NCI-H2171 treated with DMSO at 0.1 percent for 48 hours (cell line): ENCODE measurements at places on chromosomes 16 and 17.

- DNase-seq: peak; percentile 54
These were observed at the start of gene SOX15 for GRCh38 chr17:7589891-7590691. TSS of gene SOX15 (minus strand) at chr17:7590094. CDS start at chr17:7589676, 418 bp downstream.

- DNase-seq: no peak
These were observed 48.9 kb upstream of the TMEM97 start for GRCh38 chr17:28270055-28270454.

- DNase-seq: peak; percentile 91
These were observed 133.0 kb upstream of the GSE1 start for GRCh38 chr16:85479972-85480726.

DNA sequence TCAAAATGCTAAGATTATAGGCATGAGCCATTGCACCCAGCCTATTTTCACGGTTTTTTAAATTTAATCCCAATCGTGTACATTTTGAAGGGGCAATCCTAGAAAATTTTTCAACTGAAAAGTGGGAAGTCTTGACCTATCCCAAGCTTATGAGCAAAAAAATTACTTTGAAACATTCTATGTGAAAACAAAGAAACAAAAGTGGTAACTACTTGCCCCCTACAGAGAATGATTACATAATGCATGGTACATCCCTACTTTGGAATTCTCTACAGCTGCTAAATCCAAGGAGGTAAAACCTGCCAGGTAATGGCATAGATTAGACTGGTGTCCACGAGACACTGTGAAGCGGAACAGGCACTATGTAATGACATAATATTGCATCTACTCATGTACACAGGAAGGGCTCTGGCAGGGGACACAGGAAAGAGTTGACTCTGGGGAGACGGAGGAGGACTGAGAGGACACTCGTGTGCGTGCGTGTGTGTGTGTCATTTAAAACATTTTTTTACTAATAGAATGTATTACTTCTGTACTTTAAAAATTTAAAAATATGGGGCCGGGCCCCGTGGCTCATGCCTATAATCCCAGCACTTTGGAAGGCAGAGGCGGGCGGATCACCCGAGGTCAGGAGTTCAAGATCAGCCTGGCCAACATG, 15.7 kb downstream of the ASGR2 start:
- no peak for DNase-seq

GRCh38 chr17:18974407-18975149, 22.6 kb downstream of the SLC5A10 start:
- DNase-seq: no peak

DNA sequence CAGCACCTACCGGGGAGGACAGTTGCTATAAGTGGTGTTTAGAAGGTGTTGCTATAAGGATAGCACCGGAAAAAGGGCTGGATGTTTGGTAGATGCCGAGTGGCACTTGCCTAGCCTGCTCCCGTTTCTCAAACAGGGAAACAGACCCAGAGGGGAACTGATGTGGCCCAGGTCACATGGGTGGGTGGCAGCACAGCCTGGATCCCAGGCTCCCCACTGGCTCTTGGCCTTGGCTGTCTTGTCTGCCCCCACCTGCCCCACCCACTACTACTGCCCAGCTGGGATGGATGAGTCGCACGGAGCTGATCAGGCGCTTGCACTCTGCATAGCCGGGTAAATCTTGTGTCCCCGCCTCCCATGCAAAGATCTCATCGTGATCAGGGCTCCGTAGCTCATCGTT, 7.2 kb downstream of the SMTNL2 start:
- DNase-seq: no peak

GRCh38 chr17:4142107-4142900, 526 bp downstream of the ZZEF1 start:
- DNase-seq: no peak

GRCh38 chr17:76407509-76407908, 23.1 kb downstream of the SPHK1 start:
- DNase-seq: no peak

DNA sequence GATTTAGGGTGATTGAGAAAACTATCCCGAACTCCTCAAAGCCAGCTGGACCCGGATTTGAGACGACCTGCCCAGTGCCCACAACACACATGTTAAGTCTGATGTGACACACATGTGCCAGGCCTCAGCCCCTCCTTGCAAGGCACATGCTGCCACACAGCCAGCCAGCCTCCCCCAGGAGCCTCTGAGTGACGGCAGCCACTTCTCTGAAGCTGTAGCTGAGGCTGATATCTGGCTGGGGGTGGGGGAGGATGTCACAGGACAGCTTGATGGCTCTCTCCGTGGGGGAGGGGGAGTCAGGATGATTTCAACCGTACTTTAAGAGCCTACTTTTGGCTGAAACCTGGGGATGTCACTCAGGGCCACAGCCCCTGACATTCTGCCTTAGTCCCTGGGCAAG, 40.9 kb downstream of the SRCIN1 start:
- DNase-seq: peak; percentile 46

GRCh38 chr16:22388101-22388644, 13.8 kb upstream of the CDR2 start:
- no peak for DNase-seq

- DNase-seq: no peak
These were observed 1.1 kb downstream of the KRTAP9-9 start for GRCh38 chr17:41256291-41256685.

GRCh38 chr16:29230671-29231096, 175.8 kb downstream of the NPIPB11 start:
- no peak for DNase-seq

DNA sequence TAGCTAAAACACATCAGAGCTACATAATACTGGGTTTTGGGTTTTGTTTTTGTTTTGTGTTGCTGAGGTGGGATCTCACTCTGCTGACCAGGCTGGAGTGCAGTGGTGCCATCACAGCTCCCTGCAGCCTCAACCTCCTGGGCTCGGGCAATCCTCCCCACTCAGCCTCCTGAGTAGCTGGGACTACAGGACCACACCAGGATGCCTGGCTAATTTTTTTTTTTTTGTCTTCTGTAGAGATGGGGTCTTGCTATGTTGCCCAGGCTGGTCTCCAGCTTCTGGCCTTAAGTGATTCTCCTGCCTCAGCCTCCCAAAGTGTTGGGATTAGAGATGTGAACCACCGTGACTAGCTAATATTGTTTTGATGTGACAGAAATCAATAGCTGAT, 6.2 kb downstream of the MEAK7 start:
- no peak for DNase-seq

DNA sequence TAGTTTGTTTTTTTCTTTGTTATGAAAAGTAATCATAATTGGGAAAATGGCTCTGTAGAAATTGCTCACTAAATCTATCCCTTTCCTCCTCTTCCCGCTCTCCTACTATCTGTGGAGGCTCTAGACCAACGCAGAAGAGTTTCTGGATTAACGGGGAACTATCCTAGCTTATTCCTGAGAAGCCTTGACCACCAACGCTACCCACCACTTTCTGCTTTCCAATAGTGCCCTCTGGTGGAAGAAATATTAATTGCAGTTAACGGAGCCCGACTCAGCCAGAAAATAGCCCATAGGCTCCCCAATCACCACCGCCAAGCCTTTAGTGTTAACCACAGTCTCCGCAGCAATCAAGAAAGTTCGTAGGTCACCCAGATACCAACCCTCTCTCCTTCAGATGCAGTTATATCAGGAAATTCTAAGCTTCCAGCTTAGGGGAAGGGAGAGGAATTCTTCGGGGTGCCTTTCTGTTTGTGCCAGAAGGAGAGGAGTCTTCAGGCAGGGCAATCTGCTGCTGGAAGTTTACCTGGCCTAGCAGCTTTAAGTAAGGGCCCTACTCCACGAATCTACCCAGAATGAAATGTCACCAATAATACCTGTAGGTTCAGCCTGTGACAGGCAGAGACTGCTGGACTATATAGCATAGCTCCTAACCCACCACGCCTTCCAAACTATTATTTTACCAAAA, 23.0 kb upstream of the NSRP1 start:
- peak; percentile 57 for DNase-seq

DNA sequence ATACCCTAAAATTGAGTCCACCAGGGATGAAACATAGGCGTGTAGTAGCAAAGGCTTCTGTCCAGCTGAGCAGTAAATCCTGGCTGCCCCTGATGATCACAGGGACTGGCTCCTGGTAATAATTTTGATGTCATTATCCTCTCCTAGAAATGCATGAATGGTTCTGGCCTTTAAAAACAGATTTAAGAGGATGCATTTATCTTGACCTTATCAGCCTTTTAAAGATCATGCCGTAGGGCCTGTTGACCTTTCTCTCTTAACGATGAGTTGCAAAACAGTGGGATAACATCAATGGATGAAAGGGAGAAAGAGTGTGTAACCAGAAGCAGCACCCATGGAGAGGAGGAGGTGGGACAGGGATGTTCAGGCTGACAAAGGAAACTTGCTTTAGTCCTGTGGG, 128.5 kb downstream of the CA10 start:
- DNase-seq: no peak

DNA sequence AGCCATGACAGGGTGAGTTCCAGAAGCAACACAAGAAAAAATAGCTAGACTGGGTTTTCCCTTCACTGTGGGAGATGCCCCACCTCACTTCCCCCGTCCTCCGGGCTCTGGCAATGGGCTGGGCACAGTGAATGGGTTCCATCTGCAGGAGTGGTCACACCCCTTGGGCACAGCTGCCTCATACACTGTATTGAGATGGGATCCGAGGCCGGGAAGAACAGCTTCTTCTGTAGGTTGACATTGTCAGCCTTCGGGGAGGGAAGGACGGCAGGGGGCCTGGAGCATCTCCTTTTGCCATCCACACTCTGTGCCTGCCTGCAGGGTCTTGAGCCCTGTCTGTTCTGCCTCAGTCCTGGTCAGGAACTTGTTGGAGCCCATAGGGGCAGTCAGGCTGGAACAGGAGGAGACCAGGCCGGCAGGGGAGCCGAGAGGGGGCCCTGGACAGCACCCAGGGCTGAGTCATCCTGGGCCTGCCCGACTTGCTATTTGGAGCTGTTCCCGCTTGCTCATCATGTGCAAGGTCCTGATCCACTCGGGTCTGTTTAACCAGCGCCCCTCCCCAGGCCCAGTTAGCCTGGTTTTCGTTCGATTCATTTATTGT, 286.7 kb downstream of the SEC14L1 start:
- DNase-seq: no peak

- no peak for DNase-seq
These were observed 14.4 kb upstream of the CD300E start for GRCh38 chr17:74637926-74638325.

- no peak for DNase-seq
These were observed 39.7 kb downstream of the MRTFB start for GRCh38 chr16:14110728-14111251.

DNA sequence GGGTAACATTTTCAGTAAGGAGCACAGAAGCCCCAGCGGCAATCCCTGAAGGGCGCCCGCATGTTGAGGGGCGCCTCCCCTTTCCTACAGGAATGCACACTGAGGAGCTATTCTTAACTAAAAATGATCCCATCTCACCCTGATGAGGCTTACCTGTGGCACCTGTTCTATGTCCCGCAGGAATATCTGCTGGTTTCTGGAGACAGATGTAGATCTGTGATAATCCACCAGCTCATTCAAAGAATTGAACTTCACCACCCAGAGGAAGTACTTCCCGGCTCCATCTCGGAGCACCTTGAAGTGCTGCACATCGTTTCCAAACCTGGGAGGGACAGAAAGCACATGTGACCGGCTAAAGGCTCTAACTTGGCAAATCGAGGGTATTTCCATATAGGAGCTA, 32.3 kb upstream of the SLC25A19 start:
- DNase-seq: no peak

DNA sequence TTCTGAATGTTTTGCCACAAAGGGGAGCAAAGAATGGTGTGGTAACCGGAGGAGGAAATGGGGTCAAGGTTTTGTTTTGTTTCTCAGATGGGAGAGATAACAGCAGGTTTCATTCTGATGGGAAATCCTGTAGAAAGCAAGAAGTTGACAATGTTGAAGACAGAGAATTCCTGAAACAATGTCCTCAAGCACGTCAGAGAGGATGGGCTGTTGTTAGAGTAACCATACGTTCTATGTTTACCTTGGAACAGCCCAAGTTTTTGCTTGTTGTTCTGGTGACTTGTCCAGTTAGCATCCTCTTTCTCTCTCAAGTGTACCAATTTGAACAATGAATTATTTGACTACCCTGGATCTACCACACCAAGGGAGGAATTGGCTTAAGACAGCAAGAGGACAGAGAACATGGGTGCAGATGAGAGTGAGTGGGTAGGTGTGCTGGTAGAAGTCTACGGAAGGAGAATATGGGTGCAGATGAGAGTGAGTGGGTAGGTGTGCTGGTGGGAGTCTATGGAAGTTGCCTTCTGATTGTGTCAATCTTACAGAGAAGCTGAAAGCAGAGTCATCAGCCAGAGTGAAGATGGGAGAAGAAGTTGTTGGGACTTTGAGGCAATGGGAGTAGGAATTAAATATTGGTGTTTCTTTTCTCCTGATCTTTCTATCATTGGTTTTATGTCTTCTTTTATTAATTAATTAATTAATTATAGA, 14.8 kb upstream of the NSRP1 start:
- no peak for DNase-seq

DNA sequence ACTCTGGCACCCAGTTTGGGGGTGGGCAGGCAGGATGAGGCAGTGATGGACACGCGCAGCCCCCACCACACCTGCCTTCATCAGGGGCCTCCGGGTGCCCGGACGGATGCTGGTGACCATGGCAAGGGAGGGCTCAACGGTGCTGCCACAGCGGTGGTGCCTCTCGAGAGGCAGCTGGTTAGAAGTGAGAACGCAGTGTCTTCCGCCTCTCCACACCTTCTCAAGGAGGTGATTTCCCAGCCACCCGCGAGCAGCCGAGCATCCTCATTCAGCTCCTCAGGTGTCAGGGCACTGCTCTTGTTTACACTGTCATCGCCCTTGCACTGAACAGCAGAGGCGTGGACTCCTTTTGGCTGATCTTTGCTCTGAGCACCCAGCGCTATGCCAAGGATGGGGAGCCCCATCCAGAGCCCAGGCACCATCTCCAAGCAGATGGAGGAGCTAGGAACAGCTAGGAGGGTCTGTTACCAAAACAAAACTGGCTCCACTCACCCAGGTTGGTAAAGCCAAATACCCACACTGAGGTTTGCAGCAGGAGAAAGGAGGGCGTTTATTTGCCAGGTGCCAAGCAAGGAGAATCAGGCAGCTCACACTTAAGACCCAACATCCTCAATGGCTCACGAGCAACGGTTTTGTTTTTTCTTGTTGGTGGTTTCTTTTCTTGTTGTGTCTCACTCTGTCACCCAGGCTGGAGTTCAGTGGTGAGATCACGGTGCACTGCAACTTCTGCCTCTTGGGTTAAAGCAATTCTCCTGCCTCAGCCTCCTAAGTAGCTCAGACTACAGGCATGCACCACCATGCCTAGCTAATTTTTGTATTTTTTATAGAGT, 174.3 kb upstream of the TNRC6C start:
- no peak for DNase-seq

GRCh38 chr16:81696961-81697615, 82.0 kb upstream of the PLCG2 start:
- DNase-seq: no peak

GRCh38 chr16:86854058-86854621, 275.8 kb downstream of the FOXL1 start:
- DNase-seq: no peak
